Ascending aorta (tissue), 2 donors: ENCODE measurements at places on chromosomes 4 and X.

- no peak for DNase-seq
These were observed 40.1 kb downstream of the HTT-AS start for GRCh38 chr4:3034231-3034630.

- no peak for DNase-seq
These were observed 1.1 kb downstream of the WDR17 start for GRCh38 chr4:176066757-176067156.

DNA sequence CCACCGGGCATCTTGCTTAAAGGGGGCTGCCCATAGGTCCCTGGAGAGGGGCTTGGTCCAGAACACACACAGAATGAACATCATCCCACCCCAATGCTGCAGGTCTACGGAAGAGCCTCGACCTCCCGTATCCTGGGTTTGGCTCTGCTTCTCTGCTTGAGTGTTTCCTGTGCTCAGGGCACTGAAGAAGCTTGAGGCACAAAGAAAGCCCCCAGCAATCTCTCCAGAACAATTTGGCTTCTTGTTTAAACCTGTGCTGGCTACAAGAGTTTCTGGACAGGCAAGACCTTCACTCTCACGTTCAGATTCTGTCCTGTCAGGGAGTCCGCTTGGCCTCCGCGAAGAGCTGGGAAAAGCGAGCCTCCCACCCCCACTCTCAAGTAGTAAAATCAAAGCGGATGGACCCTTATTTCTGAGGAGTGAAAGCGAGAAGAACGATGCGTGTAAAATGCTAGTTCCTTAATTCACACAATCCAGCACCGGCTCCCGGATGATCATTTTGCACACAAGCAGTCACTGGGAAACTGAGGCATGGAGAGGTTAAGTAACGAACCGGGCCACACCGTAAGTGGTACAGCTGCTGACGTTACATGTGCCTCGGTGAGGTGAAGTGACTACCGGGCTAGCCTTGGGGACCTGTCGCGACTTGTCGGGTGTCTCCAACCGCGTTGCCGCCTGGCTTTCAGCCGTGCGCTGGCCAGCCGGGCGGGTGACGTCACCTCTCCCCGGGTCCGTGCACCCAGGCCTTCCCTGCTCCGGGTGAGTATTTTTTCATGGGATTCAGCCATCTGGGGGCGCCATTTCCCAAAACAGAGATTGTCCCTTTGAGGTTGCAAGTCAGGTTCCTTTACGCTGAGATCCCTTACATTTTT is 3.1 kb upstream of the SFRP2 start:
- DNase-seq: no peak

- DNase-seq: no peak
These were observed 8.9 kb downstream of the RTL5 start for GRCh38 chrX:72122621-72123337.

DNA sequence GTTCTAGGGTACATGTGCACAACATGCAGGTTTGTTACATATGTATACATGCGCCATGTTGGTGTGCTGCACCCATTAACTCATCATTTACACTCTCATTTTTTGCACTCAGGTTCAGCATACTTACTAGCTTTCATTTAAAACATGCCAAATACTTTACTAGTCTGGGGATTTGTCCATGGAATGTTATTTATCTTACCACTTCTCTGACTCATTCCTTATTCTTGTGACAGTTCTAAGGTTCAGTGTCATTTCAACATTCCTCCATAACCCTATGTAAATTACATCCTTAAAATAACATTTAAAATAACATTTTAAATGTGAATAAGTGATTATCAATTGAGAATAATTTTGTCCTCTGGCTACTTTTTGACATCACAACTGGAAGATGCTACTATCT is 19.5 kb upstream of the SYTL5 start:
- no peak for DNase-seq

DNA sequence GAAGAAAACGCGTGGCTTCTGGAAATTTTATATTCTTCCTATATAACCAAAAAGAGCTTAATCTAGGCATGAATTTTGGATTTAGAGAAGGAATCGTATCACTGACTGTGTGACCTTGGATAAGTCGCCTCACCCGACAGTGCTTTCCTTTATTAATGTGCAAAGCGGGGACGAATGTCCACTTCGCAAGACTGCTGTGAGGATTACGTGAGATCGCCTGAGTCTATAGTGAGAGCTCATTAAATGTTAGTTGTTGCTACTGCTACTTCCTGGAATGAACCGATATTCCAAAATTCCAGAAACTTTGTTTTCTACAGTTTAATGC is 448 bp upstream of the TBC1D8B start:
- DNase-seq: no peak

DNA sequence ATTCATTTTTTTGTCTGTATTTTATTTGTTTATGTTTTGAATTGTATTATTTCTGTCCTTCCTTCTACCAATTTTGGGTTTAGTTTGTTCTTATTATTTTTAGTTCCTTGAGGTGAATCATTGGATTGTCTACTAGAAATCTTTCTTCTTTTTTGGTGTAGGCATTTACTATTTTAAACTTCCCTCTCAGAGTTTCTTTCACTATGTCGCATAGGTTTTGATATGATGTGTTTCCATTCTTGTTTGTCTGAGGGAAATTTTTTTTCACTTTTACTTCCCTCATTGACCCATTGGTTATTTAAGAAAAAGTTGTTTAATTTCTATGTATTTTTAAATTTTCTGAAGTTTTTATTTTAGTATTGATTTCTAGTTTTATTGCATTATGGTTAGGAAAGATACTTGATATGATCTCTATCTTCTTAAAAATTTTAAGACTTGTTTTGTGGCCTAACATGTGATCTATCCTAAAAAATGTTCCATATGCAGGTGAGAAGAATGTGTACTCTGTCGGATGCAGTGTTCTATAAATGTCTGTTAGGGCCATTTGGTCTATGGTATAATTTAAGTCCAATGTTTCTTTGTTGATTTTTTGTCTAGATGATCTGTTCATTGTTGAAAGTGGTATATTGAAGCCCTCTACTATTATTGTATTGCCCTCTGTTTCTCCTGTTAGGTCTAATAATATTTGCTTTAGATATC is 68.8 kb downstream of the IL15 start:
- DNase-seq: no peak

GRCh38 chr4:29581457-29581856 is 1138.7 kb upstream of the PCDH7 start:
- no peak for DNase-seq

- DNase-seq: no peak
These were observed 47.3 kb upstream of the DOCK11 start for GRCh38 chrX:118448273-118448783.

- DNase-seq: no peak
These were observed 1331.6 kb downstream of the ADGRL3 start for GRCh38 chr4:62531731-62532130.

GRCh38 chr4:60581919-60582536 is 618.1 kb upstream of the ADGRL3 start:
- DNase-seq: no peak

GRCh38 chr4:142846108-142846728 is at the start of gene INPP4B:
TSS of gene INPP4B (minus strand) at chr4:142846301.
- DNase-seq: no peak

DNA sequence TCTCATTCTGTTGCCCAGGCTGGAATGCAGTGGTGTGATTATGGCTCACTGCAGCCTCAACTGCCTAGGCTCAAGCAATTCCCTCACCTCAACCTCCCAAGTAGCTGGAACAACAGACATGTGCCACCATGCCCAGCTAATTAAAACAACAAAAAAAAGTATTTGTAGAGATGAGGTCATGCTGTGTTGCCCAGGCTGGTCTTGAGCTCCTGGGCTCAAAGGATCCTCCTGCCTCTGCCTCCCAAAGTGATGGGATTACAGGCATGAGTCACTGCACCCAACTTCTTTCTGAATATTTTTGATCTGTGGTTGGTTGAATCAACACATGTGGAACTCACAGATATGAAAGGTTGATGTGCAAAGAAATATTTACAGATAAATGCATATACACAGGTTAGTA is 18.5 kb upstream of the SEPTIN11 start:
- no peak for DNase-seq

GRCh38 chrX:13022926-13023325 is 21.5 kb downstream of the FAM9C start:
- DNase-seq: no peak

DNA sequence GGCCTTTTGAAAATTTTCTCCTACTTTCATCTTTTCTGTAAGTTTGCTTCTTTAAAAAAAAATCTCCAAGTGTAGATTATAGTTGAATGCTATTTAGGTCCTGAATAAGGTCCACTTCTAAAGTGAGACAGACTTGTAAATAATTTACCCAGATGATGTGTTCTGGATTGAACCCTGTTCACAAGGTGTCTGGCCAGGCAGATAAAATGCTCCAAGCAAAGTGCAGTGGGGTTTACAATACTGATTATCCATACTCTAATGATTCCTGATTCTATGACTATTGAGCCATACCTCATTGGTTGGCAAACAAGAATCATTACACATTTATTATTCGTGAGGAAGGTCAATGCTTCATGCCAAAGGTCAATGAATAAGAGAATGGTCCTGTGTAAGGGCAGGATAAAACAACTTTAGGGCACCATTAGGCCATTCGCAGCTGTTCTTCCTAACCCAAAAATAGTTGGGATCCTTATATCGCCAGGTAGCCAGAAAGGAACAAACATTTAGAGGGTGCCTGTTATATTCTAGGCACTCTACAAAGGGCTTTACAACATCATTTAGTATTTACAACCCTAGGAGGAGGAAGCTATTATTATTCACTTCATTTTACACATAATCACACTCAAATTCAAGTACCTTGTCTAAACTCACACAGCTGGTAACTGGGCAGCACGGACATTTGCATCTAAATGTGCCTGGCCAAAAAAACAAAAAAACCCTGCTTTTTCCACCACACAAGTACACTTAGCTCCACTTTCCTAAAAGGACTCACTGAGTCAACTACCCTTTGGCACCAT is 18.6 kb upstream of the SAT1 start:
- DNase-seq: no peak

GRCh38 chr4:137819964-137820383 is 287.7 kb upstream of the PCDH18 start:
- DNase-seq: no peak

- DNase-seq: no peak
These were observed 50.7 kb downstream of the CLDN34 start for GRCh38 chrX:10017872-10018271.

- no peak for DNase-seq
These were observed 49.0 kb downstream of the SYTL5 start for GRCh38 chrX:38055170-38055847.

DNA sequence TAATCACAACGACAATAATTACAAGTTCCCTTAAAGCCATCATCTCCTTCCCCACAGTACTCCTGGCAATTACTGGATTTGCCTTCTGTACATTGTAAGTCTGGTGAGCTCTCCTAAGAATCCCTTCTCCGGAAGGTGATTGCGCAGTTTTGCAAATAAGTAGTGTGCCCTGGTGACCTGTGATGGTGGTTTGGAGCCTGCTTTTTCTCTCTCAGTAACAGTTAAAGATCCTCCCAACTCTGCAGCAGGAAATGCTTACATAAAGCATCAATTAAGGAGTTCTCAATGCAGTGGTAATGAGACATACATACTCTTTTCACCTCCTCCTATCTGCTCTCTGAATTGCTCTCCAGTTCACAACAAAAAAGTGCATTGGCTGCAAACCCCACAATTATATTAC is 159.7 kb downstream of the SH2D1A start:
- no peak for DNase-seq

DNA sequence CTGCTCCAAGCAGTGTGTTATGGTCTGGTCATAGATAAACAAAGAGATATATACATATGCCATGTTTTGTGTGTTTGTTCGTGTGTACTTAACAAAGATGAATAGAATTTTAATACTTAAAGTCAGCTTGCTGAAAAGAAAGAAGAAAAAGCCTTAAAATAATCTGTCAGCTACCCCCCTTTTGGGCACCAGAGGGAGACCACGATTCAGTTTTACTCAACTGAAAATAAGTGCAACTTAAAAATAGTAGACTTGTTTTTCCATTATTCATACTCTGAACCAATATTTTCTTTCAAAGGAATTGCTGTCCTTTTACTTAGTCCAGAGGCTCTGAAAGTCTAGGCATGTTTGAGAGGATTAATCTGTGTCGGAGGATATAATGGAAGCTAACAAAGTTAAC is 181.7 kb upstream of the AGTR2 start:
- no peak for DNase-seq

DNA sequence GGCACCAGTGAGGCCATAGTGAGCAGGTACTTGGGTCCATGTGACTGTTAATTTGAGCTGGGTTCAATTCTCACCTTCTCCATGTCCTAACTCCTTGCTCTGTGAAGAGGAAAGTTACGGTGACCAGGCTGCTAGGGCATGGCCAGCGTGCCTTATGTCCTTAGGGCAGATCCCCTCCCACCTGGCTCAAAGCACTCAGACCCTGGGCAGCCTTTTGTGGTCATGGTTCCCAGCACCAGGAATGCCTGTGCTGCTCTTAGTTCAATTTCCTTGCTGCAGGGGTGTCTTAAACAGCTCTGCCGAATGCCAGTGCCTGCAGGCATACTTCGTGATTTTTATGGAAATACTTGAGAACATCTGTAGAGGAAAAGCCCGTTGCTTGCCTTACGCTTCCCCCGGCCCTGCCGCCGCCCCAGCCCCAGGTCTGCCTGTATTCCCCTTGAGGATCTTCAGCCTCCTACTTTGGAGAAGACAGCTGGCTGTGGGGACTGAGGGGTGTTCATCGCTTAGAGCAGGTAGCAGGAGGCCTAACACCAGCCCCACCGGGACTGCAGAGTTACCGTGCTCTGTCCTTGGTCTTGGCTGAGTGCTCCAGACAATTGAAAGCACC is 3.1 kb upstream of the CDK16 start:
- no peak for DNase-seq
